ENCODE measurements at places on chromosomes 1 and 21.

DNA sequence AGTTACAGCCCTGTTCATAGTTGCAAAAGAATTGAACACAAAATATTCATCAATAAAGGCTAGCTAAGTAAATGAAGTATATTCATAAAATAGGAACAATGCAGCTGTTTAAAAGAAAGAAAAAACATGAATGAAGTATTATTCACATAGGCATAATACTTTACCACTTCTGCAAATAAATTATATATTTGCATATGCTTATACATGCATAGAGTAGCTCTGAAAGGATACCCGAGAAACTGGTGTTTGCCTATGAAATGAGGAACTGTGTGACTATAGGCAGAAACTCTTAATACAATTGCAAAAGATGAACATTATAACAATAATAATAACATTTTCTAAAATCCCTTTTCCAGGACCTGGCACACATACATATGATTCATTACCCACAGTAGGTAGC, 385.9 kb downstream of the DSCAM start:
- no peak for DNase-seq

DNA sequence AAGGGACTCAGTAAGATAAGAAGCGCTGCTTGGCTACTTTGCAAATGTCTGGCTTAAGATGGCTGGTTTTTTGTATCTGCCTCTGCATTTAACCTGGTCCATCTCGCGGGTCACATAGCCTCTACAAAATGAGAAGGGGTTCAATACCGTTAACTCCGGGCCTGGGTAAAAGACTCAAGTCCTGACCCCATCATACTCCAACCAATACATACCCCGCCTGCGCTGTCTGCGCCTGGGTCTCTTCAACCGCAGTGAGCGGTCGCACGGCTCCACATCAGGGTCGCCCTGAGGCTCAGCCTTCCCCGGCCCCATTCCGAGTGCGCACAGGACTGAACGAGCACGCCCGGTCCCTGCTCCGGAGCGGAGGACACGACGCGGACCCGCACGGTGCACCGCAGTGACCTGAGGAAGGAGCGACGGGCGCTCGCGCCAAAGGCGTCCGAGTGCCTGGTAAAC, 558 bp upstream of the PGD start:
- no peak for DNase-seq

- no peak for DNase-seq
Observed at GRCh38 chr1:207109004-207109403, 5.0 kb downstream of the C4BPA start.

GRCh38 chr1:185419718-185420117, 102.7 kb upstream of the IVNS1ABP start:
- no peak for DNase-seq

DNA sequence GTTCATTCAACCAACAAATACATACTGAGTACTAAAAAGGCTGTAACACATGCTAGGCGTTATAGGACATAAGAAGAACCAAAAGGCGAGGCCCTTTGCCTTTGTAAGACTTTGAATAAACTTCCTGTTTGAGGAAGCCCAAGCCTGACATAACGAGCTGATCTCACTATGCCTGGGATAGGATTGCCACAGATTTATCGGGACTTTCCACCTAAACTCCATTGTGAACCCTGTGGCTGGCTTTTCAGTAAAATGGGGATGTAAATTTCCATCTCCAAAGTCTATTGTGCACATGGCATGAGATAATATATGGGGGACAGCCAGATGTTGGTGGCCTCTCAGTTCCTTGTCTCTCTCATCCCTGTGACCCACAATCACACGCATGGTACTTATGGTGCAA, 41.9 kb downstream of the LMO4 start:
- DNase-seq, result no peak

GRCh38 chr21:31493350-31493880, 149.4 kb upstream of the TIAM1 start:
- no peak for DNase-seq

DNA sequence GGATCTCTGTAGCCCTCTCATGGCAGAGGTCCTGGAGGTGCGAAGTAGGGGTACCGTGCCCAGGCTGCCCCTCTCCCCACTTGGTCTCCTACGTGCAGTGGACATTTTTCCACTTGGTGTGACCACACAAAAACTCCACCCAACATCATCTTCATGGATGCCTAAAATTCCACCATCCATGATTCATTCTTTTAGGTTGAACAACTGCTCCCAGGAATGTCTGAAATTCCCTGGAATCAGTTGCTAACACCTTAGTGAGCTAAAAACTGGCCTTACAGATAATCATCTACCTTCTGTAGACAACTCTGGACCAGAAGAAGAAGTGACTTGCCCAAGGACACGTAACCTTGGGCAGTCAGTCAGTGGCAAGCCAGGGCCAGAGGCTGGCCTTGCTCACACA, 32.1 kb upstream of the CLIC4 start:
- DNase-seq, result no peak

DNA sequence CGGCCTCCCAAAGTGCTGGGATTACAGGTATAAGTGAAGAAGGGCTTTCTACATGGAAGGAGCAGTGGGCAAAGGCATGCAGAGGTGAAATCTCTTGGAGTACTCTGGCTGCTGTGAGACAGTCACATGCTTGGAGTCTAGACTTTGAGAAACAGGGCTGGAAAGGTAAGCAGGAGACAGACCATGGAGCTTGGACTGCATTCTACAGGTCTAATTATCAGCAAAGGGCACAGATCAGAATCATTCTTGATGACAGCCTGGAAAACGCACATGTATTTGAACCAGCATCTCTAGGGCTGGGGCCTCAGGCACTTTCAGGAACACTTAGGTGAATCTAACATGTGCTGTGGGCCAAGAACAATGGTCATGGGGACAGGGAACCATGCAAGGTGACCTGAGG, 7.3 kb upstream of the PRELP start:
- DNase-seq, result no peak

DNA sequence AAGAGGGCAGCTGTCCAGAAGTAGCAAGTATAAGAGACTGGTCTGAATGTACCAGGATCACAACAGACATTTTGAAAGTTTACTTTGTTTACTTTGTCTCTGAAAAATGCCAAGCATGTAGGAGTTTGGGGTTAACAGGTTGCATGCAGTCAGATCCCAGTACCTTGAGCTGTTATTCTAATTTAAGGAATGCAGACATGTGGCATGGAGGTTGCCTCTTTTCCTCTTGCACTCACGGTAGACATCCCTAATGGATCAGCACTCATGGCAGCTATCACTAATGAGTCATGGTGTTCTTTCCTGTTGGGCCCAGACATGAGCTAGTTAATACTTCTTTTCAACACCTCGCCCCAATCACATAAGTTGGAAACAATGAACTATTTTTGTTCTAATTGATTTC, 67.3 kb downstream of the GADD45A start:
- no peak for DNase-seq

DNA sequence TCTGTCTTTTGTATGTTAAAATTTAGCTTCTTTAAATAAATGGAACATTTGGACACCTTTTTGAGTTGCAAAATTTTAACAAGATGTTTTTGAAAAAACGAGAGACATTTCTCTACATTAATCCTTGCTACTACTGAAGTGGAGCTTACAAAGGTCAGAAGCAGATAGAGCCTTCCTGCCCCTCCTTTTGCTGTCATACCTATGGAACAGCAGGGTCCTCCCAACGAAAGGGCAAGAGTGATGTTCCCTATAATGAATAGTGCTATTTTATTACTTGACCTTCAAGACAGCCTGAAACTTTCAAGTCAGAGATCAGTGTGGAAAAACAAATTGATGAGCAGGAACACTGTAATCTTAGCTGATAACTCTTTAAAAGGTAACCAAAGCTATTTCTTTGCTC, 1538.9 kb downstream of the PLA2G4A start:
- no peak for DNase-seq

- DNase-seq, result no peak
Observed at GRCh38 chr1:104028416-104029035, 278.8 kb downstream of the AMY1C start.
